ENCODE measurements at places on chromosomes 6 and 20. TPM values are rescaled to one million over a fixed set of nuclear protein-coding genes. Genes with fewer than 3 reads are reported as not detected.

DNA sequence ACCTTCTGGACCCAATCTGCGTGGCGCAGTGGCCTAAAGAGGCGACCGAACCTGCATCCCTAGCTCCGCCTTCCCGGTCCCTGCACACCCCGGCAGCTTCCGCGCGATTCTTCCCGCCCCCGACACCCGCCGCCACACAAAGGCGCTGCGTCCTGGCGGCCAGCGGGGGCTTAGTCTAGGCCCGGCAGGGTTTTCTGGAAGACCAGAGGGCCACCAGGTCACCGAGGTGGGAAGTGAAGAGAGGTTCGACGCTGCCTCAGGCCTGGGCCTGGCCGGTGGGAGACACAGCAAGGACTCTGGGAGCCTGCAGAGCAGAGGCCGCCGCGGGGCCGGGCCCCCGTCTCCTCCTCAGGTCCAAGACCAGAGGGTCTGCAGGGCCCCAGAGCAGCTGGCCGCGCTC is 154.9 kb downstream of the OR2B2 start:
- H3K27me3 ChIP-seq: peaks cover 36% of the 10 kb centered on the region
- peak overlapping the region; percentile 52 for H3K4me3 ChIP-seq
- H3K4me1 ChIP-seq: peaks cover 23% of the 10 kb centered on the region
- DNase-seq: no peak

SULF2 gene
- 43.0 TPM for total RNA-seq

DNA sequence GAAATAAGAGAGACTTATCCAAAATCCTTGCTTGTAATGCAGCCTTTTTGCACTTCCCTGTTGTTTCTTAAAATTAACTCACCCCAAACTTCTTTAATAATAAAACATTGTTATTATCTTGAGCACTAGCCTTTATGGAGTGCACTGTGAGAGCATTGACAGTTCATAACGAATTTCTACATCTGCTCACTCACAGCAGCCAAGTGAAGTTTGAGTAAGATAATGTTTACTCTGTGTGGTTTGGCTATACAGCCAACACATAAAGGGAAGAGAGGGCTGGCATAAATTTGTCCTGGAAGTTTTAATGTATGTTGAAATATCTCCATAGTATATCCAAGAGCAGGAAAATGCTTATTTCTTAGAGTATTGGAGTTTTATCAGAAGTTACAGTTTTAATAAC is 227.9 kb downstream of the FRK start:
- no peak overlapping the region for H3K4me3 ChIP-seq
- H3K4me1 ChIP-seq: no peaks in the 10 kb centered on the region
- no peak for DNase-seq
- no peaks in the 10 kb centered on the region for H3K27me3 ChIP-seq

DNA sequence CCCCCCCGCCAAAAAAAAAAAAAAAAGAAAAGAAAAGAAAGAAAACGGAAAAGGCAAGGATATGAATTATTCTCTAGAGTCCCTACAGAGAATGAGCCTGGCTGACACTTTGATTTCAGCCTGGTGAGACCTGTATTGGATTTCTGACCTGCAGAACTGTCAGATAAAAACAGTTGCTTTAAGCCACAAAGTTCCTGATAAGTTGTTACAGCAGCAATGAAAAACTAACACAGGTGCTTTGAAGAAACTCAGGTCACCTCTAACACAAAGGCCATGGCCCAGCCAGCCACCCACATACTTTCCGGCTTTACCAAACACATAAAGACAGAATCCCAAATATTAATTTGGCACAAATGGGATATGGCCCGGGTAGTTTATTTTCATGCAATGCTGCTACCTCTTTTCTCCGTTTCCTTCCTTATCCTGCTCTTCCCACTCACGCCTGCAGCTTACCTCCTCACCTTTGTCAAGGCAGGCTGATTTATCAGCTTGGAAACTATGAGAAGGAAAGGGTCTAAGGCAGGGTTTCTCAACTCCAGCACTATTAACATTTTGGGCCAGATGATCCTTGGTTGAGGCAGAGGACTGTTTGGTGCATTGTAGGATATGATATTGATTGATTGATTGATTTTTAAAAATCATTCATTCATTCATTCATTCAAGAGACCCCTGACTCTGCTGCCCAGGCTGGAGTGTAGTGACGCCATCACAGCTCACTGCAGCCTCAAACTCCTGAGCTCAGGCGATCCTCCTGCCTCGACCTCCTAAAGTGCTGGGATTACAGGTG is 88.1 kb downstream of the ATXN1 start:
- no peaks in the 10 kb centered on the region for H3K36me3 ChIP-seq
- no peak overlapping the region for H3K4me3 ChIP-seq
- H3K27ac ChIP-seq: no peak overlapping the region
- no peaks in the 10 kb centered on the region for H3K4me1 ChIP-seq

GRCh38 chr20:6401893-6402557 is 279.2 kb upstream of the FERMT1 start:
- H3K27me3 ChIP-seq: no peaks in the 10 kb centered on the region
- no peak for DNase-seq
- H3K27ac ChIP-seq: no peak overlapping the region
- no peaks in the 10 kb centered on the region for H3K4me1 ChIP-seq
- H3K4me3 ChIP-seq: no peak overlapping the region

- no peaks in the 10 kb centered on the region for H3K36me3 ChIP-seq
- no peak overlapping the region for H3K27ac ChIP-seq
- no peak for DNase-seq
- H3K27me3 ChIP-seq: no peaks in the 10 kb centered on the region
- H3K4me1 ChIP-seq: no peaks in the 10 kb centered on the region
Observed at GRCh38 chr6:75326557-75327258, 42.1 kb upstream of the TMEM30A start.

DNA sequence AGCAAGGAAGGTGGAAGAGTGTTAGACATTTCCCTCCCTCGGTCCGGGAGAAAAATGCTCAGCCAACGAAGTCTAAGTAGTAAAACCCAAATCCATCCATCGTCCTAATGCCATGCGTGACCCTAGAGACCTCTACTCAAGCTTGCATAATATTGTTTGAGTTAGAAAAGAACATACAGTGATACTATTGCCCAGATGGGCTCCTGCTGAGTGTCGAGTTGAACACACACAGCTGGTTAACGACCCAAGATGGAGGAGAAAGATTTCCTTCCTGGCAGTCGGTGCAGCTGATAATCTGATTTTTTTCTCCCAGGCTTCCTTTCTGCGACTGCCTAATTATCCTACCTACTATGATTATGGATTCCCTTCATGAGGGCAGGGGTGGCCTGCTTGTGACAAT is 164.4 kb upstream of the KCNG1 start:
- no peaks in the 10 kb centered on the region for H3K36me3 ChIP-seq
- no peak for DNase-seq
- H3K4me1 ChIP-seq: no peaks in the 10 kb centered on the region
- H3K27me3 ChIP-seq: peaks cover 26% of the 10 kb centered on the region
- no peak overlapping the region for H3K27ac ChIP-seq

RIPOR2 gene
- 2.7 TPM for total RNA-seq

- H3K4me3 ChIP-seq: no peak overlapping the region
- no peak overlapping the region for H3K27ac ChIP-seq
- DNase-seq: no peak
Observed at GRCh38 chr6:81708113-81708699, 44.3 kb downstream of the TENT5A start.

- no peaks in the 10 kb centered on the region for H3K4me1 ChIP-seq
- DNase-seq: peak; percentile 50
- peak within 1 kb of the TSS; percentile 86 for H3K27ac ChIP-seq
- peak within 1 kb of the TSS; percentile 37 for H3K4me3 ChIP-seq
- H3K36me3 ChIP-seq: no peaks in the 10 kb centered on the region
Observed at GRCh38 chr20:24469116-24469893, at the start of gene SYNDIG1. SYNDIG1 (plus strand) TSS chr20:24469629; CDS start chr20:24543098, 73,469 bp downstream.

- H3K4me3 ChIP-seq: no peak overlapping the region
- H3K27me3 ChIP-seq: no peaks in the 10 kb centered on the region
- no peak overlapping the region for H3K27ac ChIP-seq
Observed at GRCh38 chr6:119179842-119180241, 101.4 kb upstream of the FAM184A start.

CLVS2 gene
- total RNA-seq: 0.05 TPM

GRCh38 chr20:2171266-2171790 is 69.7 kb downstream of the STK35 start:
- H3K27me3 ChIP-seq: no peaks in the 10 kb centered on the region
- DNase-seq: no peak
- H3K27ac ChIP-seq: no peak overlapping the region
- H3K36me3 ChIP-seq: no peaks in the 10 kb centered on the region

GRCh38 chr6:41965429-41966213 is 24.0 kb upstream of the CCND3 start:
- no peak overlapping the region for H3K4me3 ChIP-seq
- no peak overlapping the region for H3K27ac ChIP-seq
- DNase-seq: no peak
- H3K4me1 ChIP-seq: peaks cover 4% of the 10 kb centered on the region
- H3K27me3 ChIP-seq: no peaks in the 10 kb centered on the region
- H3K36me3 ChIP-seq: no peaks in the 10 kb centered on the region

GRCh38 chr6:38305995-38306681 is 333.6 kb downstream of the BTBD9 start:
- H3K4me3 ChIP-seq: no peak overlapping the region
- H3K27ac ChIP-seq: peak overlapping the region; percentile 20
- no peaks in the 10 kb centered on the region for H3K4me1 ChIP-seq
- no peak for DNase-seq

DNA sequence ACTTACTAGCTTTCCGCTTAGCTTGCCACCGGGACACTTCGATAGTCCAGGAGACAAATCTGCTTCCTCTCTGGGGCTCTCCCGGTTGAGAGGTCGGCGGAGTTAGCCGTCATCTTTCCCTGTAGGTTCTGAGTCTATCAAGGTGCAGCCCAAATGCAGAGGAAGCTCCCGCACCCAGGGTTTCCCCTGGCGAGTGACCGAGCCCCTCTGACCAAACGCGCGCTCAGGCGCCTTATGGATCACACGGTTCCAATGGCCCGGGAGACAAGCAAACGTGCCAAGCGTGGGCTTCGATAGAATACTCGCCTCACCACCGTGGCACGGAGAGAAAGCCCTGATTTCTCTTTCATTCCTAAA is 15.8 kb upstream of the FOXC1 start:
- DNase-seq: no peak
- no peaks in the 10 kb centered on the region for H3K36me3 ChIP-seq
- H3K27ac ChIP-seq: no peak overlapping the region
- peaks cover 17% of the 10 kb centered on the region for H3K27me3 ChIP-seq

PCSK2 gene
- 0.37 TPM for total RNA-seq

ZBP1 gene
- total RNA-seq: 1.7 TPM

- H3K36me3 ChIP-seq: no peaks in the 10 kb centered on the region
- DNase-seq: no peak
Observed at GRCh38 chr20:60113771-60114170, 155.5 kb downstream of the CDH26 start.

SLC35D3 gene
- total RNA-seq: not detected

- no peaks in the 10 kb centered on the region for H3K27me3 ChIP-seq
- H3K4me3 ChIP-seq: no peak overlapping the region
- no peaks in the 10 kb centered on the region for H3K36me3 ChIP-seq
- H3K4me1 ChIP-seq: no peaks in the 10 kb centered on the region
- no peak for DNase-seq
Observed at GRCh38 chr6:40634429-40634828, 47.3 kb upstream of the LRFN2 start.

DNA sequence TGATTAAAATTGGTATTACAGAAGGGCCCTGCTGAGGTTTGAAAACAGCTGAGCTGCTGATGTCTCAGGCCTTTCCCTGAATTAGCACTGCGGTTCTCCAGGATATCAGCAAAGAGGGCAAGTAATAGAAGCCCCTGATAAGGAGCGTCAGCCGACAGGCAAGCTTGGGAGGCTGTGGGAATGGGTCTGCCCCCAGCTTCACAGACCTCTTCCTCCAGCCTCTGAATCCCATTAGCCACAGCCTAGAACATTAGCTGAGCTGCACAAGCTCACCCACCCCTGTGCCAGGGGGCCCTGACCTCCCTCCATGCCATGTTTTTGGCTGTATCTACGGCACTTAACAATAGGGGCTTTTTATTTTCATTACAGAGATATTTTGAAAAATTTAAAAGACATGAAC is 59.9 kb downstream of the VAPB start:
- H3K27me3 ChIP-seq: no peaks in the 10 kb centered on the region
- H3K4me3 ChIP-seq: no peak overlapping the region
- DNase-seq: no peak
- no peaks in the 10 kb centered on the region for H3K4me1 ChIP-seq

DNA sequence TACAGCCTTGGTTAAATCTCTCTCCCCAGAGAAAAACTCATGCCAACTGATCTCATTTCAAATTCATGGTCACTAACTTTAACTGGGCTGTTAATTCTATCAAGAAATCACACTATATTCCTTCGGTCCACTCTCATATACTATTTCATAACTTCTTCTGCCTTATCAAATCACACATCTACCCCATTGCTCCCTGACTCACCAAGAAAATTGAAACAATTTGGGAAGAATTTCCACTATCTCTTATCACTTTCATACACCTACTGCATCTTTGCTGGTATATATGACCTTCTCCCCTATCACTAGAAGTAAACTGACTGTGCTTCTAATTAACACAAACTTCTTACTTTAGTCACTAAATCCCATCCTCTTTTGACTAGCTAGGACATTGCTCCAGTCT is 102.3 kb downstream of the FILIP1 start:
- no peak overlapping the region for H3K4me3 ChIP-seq
- DNase-seq: no peak
- no peak overlapping the region for H3K27ac ChIP-seq
- no peaks in the 10 kb centered on the region for H3K4me1 ChIP-seq
- H3K27me3 ChIP-seq: no peaks in the 10 kb centered on the region
- H3K36me3 ChIP-seq: no peaks in the 10 kb centered on the region

DNA sequence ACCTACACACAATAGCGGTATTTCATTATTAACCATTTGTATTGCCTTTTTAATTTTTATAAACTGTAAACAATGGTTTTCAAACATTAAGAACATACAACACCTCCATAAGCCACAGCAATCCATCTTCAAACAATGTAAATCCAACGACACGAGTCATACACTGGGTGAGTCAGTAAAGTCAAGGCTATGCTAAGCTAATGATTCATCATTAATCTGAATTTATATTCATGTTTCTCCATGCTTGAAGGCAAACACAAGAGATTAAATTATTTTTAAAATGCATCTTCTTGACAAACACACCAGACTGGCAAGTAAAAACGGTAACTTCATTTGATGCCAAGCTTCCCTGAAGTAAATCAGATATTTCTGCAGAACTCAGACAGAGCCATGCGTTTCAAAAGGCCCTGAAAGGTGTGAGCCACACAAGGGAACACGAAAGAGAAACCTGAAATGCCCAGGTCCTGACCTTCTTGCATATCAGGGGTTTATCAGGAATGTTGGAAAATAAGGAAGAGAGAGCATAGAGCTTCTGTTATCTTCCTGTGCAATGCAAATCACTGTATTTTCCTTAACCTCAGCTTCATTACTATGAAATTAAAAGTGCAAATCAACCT is 162.5 kb downstream of the ALDH8A1 start:
- H3K27ac ChIP-seq: no peak overlapping the region
- no peak for DNase-seq
- H3K4me1 ChIP-seq: no peaks in the 10 kb centered on the region

GRCh38 chr20:44838521-44838920 is 28.2 kb upstream of the RIMS4 start:
- peaks cover 8% of the 10 kb centered on the region for H3K27me3 ChIP-seq
- DNase-seq: no peak
- no peaks in the 10 kb centered on the region for H3K4me1 ChIP-seq
- H3K4me3 ChIP-seq: no peak overlapping the region

GRCh38 chr6:14645841-14646240 is 528.3 kb downstream of the CD83 start:
- H3K4me3 ChIP-seq: no peak overlapping the region
- H3K36me3 ChIP-seq: no peaks in the 10 kb centered on the region
- no peak for DNase-seq
- no peak overlapping the region for H3K27ac ChIP-seq
- H3K4me1 ChIP-seq: peaks cover 7% of the 10 kb centered on the region

SLC17A9 gene
- 0.52 TPM for total RNA-seq

ERVFRD-1 gene
- not detected for total RNA-seq

C20orf144 gene
- total RNA-seq: not detected

OLIG3 gene
- not detected for total RNA-seq
